ENCODE measurements at places on chromosomes 4 and X. TPM values are rescaled to one million over a fixed set of nuclear protein-coding genes. Genes with fewer than 3 reads are reported as not detected.

C1QTNF7 gene
- not detected for total RNA-seq

- DNase-seq = no peak
These were observed 112.4 kb upstream of the SPRY1 start for GRCh38 chr4:123284168-123284567.

PCDH18 gene
- total RNA-seq = 22.1 TPM

HOPX gene
- total RNA-seq = not detected

Measured in MG63 (cell line).